ENCODE measurements at places on chromosomes 3 and 15.

DNA sequence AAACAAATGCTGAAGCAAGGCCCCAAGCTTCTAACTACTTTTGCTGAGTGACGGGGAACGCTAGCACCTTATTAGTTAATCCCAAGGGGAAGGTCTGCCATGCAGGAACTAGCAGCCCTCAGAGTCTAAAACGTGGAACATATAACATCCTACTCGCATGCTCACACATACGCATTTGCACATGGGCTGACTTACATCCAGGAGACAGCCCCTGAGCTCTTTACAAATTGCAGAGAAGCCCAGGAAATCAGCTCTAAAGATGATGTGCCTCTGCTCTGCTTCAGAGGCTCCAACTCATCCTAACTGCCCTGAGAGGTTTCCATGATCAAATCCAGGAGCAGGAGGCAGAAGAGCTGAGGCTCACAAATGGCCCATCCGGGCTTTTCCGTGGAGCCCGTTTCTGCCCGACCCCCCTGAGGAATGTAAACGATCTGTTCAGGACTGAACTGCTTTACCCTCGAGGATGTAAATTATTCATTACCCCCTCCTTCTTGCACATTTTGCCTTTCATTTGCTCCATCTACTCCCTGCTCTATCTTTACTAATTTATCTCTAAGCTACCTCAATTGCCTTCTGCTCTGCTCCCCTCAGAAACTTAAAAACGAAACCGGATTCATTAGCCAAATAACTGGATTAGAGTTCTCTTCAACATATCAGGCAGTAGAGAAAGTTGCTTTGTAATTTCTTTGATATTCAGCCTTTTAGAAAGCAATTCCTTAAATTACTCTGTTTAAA, 141.9 kb upstream of the CCDC54 start:
- no peak for DNase-seq

GRCh38 chr3:190180268-190180667, 59.6 kb upstream of the P3H2 start:
- DNase-seq, result no peak

DNA sequence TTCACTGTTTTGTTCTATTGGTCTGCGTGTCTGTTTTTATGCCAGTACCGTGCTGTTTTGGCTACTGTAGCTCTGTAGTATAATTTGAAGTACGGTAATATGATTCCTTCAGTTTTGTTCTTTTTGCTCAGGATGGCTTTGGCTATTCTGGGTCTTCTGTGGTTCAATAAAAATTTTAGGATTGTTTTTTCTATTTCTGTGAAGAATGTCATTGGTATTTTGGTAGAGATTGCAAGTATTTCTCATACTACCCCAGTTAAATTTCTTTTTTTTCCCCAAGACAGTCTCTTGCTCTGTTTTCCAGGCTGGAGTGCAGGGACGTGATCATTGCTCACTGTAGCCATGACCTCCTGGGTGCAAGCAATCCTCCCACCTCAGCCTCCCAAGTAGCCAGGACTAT, 53.4 kb downstream of the STARD9 start:
- DNase-seq, result no peak

GRCh38 chr15:70794596-70795310, 31.4 kb upstream of the UACA start:
- DNase-seq, result no peak

- no peak for DNase-seq
Observed at GRCh38 chr3:69696367-69696766, 42.9 kb upstream of the MITF start.

DNA sequence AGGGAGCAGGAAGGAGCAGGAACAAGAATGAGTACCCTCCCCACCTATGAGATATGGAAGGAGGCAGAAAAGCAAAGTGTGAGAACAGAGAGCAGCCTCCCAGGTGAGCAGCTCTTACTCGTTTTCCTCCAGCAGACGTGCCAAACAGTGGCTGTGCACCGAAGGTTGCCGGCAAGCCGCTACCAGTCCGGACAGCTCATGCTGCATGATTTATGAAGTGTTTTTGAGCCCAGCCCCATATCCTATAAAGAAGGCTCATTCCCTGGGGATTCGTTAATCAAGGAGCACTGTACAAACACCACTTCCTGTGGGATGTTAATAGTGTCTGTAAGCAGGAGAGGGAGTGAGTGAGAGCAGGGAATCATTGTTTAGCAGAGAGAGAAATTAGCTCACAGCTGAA, 118.3 kb upstream of the FOXB1 start:
- DNase-seq, result no peak

- DNase-seq, result no peak
Observed at GRCh38 chr15:34598799-34599585, 15.5 kb upstream of the GOLGA8B start.

GRCh38 chr15:38093931-38094330, 158.7 kb upstream of the SPRED1 start:
- DNase-seq, result no peak

GRCh38 chr3:157459706-157460105, 23.1 kb downstream of the PTX3 start:
- no peak for DNase-seq

GRCh38 chr15:72515591-72516389, 41.7 kb downstream of the ARIH1 start:
- no peak for DNase-seq

- no peak for DNase-seq
Observed at GRCh38 chr3:152021951-152022461, 148.6 kb downstream of the SUCNR1 start.

GRCh38 chr15:77183066-77183465, 112.2 kb upstream of the TSPAN3 start:
- no peak for DNase-seq

- DNase-seq, result no peak
Observed at GRCh38 chr15:33211176-33211808, 16.8 kb upstream of the FMN1 start.

- DNase-seq, result no peak
Observed at GRCh38 chr3:151330899-151331298, 1.6 kb upstream of the P2RY13 start.

GRCh38 chr3:125416235-125416634, 41.1 kb upstream of the ZNF148 start:
- DNase-seq, result no peak

DNA sequence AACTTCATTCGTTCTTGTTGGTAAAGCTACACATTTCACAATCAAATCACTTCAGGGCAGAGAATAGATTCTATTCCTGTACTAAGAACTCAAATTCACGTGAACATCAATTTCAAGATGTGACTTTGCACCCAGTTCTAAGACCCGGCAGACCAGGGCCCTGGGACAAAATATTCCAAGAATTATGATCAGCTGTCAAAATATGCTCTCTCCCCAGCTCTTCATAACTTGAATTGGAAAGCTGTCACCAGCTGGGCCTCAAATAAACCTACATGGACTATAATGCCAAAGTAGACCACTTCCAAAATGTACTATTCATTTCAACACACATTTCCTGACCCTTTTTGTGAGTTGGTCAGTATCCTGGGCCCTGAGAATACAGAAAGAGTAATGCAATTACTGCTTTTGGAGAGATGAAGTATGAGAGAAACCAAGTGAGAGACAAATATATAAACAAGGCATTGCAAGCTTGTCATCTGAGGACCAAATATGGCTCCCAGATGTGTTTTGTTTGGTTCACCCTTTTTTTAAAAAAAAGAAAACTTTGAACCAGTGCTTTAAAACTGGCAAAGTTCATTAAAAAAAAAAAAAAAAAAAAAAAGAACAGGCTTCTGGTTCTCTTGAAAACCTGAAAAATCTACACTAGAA, 14.9 kb downstream of the MAGI1 start:
- no peak for DNase-seq

GRCh38 chr3:120144267-120144666, 50.0 kb upstream of the GSK3B start:
- DNase-seq, result no peak

DNA sequence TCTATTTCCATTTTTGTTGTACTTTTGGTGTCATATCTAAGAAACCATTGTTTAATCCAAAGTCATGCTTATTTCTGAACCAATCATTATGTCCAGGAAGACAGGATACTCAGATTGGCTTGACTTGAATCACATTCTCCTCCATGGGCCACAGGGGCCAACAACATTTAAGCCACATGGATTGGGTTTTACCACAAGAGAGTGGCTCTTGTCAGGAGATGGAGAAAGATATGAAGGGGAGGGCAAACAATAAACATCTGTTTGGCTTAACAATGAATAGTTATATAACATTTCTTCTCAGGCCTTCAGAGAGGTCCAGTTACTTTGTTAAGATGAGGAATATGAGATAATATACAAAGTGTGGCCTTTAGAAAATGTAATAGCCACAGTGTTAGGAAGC, 44.6 kb downstream of the GXYLT2 start:
- DNase-seq, result no peak

- no peak for DNase-seq
Observed at GRCh38 chr15:99279290-99279689, 28.0 kb downstream of the LRRC28 start.

DNA sequence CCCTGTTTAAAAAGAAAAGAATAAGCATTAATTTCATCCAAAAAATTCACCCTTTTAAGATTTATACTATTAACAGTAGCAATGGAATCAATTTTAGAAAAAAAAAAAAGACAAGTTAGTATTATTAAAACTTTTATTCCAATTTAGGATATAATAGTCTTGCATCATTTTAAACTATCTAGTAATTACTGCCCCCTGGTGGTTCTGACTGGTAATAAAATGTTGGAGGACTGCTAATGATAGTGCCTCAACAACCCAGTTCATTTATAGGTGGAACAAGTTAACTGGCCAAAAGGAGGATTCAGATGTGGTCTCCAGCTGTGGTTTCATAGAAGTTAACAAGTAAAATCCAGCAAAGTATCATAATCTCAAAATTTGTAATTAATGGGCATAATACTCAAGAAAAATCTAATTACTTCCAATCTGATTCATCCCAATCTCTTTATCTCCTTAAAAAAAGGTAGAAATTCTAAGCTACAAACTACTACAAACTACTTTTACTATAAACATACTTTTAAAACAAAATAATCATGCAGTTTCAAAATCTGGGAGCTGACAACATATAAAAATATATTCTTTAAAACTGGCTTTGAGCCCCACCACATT, 30.7 kb upstream of the WDR49 start:
- DNase-seq, result peak; percentile 38

DNA sequence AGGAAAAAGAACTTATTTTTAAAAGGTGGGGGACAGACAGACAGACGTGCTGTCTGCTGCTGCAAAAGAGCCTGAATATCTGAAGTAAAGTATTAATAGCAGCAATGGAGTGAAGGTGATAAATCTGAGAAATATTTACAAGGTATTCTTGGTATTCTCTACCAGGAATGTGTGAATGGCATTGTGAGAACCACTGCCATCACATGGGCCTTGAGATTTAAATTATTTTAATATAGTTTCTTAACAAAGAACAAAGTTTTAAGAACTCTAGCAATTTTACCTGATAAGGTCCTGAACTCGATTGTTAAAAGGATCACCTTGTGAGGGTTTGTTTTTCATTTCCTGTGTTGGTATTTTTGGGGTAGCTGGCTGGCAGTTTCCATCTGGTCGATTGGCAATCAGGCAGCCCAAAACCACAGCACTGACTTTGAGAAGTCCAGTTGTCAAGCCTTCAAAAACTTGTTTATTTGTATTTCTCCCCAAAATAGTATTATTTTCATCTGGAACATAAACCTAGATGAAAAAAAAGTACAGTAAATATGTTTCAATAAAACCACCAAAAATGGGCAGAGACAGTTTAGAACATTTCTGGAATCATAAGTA, 97.3 kb downstream of the ISL2 start:
- no peak for DNase-seq

DNA sequence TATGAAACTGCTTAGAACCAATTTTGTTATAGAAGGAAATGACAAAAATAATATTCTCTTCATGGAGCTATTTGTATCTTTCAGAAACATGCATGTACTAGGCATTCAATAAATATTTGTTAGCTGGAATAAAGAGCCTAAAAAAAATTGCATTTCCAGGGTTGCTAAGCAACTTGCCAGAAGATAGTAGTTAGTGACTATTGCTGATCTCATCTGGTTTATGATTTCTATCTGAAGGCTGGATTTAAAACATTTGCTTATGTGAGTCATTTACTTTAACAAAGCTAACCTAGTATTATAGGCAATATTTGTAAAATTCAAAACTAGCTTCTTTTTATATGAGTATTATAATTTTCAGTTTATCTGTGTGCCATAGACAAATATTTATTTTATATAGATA, 78.3 kb downstream of the NAALADL2 start:
- no peak for DNase-seq

GRCh38 chr3:191051037-191051436, 148.0 kb upstream of the OSTN start:
- DNase-seq, result no peak

DNA sequence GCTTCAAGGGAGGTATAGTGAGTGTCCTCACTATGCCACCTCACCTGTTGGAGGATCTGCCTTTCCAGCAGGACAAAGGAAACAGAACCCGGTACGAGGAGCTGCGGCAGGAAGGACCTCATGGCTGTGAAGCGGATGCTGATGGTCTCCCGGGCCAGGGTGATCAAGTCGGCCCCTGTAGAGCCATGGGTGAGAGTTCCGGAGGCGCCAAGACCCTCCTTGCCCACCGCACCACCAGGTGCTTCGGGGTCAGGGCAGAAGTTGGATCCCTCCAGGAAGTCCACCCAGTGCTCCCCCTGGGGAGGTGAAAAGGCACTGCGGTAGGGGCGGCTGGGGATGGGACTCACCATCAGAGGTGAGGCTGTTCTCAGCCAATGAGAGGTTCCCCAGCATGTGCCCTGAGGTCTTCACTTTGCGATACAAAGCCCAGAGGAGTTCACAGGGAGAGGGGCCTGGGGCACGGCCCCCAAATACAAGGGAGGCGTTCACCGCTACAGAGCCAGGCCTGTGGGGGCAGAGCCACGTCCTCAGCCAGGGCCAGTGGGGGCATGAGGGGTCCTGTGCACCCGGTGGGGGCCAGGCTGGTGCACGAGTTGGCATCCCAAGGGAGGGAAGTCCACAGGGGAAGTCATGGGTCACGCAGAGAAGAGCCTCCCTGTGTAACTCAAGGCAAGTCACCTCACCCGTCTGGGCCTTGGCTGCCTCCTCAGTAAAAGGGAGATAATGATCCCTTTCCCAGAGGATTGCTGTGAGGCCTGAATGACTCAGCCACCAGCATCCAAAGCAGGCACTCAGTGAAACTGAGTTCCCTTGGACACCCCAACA, 27.7 kb downstream of the C15orf39 start:
- no peak for DNase-seq

DNA sequence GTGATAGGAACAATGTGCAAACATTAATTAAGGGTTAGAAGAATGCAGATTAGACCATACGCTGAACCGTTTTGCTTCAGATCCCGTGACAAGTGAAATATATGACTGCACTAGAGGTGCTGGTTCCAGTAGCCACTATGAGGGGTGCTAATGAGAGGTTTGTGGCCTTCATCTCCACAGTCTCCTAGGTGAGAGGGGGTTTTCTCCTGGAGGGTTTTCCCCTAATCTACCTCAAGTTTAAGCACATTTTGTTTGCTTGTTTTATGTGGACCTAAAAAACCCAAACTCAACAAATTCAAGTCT, 13.7 kb upstream of the SHF start:
- no peak for DNase-seq

DNA sequence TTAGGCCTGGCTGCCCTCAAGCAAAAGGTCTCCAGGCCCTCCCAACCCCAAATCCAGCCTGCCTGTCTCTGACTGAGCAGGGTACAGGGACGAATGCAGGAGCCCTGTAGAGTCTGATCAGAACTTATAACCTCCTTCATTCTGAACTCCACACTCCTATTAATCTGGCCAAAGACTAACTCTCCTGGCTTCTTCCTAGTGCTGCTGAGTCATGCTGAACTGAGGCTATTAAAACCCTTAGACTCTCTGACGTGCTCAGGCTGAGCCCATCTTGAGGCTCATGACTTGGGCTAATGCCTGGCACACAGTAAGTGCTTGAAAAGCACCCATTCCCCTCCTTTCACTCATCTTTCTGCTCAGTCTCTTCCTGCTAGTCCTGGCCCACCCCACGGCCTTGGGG, 81.9 kb downstream of the NUP210 start:
- DNase-seq, result no peak

Measured in Peyer's patch (tissue), 4 donors.